ENCODE measurements at places on chromosomes 7 and 10.

DNA sequence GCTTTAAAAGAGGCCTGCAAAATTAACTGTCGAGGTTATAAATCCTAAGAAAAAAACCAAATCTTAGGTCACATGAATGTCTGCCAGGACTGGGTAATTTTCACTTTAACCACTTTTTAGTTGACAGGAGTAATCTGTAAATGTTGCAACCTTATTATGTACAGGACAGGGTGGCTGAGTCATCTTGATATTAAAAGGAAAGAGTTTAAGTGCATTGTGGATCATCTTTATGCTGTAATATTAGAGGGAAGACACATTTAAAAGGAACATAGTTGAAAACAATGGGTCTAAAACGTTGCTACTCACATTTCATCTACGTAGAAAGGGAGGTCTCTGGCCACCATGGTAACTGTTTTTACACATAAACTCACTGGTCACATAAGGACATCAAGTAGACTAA lies 115.5 kb downstream of the LSMEM1 start:
- DNase-seq: no peak

DNA sequence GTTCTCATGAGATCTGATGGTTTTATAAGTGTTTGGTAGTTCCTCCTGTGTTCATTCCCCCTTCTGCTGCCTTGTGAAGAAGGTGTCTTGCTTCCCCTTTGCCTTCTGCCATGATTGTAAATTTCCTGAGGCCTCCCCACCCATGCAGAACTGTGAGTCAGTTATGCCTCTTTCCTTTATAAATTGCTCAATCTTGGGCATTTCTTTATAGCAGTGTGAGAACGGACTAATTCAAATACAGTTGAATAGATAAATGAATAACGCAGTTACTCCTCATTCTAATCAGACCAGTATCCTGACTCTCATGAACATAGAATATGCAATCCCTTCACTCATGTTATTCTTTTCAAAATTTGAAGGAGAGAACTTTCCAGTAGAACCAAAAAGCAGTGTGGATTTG lies 375.0 kb upstream of the FZD8 start:
- DNase-seq: no peak

- DNase-seq: no peak
Observed at GRCh38 chr10:72542396-72542815, 83.5 kb downstream of the MICU1 start.

DNA sequence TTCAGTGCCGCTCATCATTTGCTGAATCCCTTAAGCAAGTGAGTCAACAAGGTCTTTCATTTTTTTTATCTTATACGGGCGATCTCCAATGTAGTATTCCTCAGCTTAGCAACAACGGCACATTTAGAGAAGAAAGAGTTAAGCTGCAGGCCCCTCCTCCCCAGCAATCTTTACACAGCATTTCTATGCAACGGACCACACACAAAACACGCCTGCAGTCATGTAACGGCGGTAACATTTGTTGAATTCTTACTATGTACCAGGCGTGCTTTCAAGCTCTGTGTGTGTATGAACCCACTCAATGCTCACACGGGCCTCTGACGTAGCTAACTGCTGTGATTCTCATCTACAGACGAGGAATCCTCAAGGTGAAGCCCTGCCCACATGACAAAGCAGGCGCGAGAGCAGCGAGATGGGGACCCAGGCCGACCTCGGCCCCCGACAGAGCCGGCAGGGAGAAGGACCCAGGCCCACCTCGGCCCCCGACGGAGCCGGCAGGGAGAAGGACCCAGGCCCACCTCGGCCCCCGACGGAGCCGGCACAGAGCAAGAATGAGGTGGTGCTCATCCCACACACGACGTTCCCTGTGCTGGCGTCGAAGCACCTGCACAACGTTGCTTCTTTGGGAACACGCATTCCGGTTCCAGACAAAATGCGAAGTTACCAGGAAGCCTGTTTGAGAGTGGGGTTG lies 240.7 kb downstream of the ZMYND11 start:
- DNase-seq: no peak

GRCh38 chr7:134298902-134299683 lies 17.6 kb downstream of the SLC35B4 start:
- DNase-seq: no peak

DNA sequence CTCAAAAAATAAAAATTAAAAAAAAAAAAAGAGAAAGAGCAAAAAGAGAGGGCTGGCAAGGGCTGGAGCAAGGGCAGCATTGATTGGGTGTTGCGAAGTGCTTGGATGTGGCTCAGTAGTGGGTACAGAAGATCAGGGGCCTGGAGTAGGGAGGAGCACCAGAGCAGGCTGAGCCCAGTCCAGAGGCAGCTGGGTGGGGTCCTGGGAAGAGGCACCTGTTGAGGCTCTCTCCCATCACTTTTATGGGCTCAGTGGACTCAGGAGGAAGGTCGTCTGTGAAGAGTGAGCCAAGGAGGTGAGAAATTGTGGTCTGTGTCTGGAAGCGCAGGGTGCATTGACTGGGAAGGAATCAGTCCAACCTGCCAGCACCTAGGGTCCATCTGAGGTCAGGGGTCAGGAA lies 11.8 kb upstream of the ZMIZ2 start:
- DNase-seq: no peak

DNA sequence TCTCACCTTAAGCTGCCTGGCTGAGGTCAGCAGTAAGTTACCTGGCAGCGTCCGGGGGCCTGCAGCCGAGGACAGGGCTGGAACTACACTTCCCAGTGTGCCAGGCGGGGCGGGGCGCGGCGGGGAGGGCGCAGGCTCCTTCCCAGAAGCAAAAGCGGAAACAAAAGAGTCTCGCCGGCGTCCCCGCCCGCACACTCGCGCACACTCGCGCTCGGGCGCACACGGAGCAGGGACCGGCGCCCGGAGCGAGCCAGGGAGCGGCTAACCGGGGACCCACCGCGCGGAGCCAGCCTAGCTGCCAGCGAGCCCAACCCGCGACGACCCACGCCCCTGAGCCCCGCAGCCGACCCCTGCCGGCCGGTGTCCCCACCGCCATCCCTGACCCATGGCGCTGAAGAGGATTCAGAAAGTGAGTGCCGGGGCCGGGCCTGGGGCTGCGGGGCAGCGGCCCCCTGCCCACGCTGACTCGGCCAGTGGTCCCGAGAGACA lies at the start of gene UBE2D1:
Gene UBE2D1 (plus strand): TSS at position 190 of the 489 bp plus-strand sequence. CDS start 196 bp downstream, at position 386.
- DNase-seq: peak; percentile 92

GRCh38 chr10:16945593-16945992 lies 128.4 kb upstream of the RSU1 start:
- no peak for DNase-seq

- no peak for DNase-seq
Observed at GRCh38 chr10:33306126-33306525, 28.3 kb downstream of the NRP1 start.

GRCh38 chr7:30406664-30407425 lies 71.7 kb downstream of the NOD1 start:
- DNase-seq: no peak

DNA sequence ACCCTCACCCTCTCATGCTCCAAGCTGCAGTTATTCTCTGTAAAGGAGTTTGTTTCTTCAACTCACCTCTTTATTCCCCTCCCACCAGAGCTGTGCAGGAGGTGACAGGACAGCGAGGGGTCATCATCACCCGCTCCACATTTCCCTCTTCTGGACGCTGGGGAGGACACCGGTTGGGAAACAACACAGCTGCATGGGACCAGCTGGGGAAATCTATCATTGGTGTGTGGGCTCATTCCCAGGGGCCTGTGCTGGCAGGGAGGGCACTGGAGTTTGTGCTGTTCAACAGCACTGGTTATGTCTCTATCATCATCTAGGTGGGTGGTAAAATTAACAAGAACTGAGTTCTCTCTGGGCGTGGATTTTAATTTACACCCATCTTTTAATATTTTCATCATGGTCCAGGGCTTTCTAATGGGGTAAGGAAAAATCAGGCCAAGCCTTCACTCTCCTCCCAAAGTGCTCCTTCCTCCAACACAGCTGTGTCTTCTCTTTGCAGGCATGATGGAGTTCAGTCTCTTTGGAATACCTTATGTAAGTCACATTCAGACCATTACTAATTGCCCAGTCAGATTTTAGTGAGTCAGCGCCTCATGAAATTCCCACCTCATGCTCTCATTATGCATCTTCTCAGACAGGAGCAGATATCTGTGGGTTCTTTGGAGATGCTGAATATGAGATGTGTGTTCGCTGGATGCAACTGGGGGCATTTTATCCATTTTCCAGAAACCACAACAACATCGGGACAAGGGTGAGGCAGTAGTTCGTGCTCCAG lies 61.6 kb downstream of the PRSS58 start:
- DNase-seq: no peak

- no peak for DNase-seq
Observed at GRCh38 chr10:112958275-112958995, 8.4 kb downstream of the TCF7L2 start.

Measured in K562 (cell line).